ENCODE measurements at places on chromosomes 13 and 19.

DNA sequence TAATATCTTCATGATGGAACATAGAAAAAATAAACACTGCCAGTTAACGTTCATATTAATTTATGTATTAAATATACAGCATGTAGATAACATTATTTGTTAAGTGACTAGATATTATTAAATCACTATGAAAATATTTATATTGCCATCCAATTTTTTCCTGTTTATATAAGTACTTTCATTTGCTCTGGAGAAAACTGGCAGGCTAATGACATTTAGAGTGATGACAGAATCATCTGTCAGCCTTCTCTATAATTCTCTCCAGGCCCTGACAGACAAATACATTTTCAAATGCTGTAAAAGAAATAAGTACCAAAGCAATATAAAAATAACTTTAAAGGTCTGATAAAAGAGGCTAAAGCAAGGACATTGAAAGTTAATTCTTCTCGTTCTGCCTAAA, 2556.7 kb upstream of the PCDH20 start:
- no peak for DNase-seq

DNA sequence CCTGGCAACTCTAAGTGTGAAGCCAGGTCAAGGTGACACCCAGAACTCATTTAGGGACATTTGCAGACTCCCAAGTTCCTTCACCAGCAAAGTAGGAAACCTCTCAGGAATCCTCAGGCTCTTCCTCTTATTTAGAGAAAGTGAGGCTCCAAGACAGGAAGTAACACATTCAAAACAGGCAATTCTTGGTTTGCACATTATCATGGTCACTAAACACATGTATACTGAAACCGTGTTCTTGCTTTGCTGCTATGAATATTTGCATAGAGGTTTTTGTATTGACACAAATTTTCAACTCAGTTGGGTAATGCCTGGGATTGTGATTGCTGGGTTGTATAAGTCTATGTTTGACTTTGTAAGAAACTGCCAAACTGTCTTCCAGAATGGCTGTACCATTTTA, 13.2 kb upstream of the URI1 start:
- no peak for DNase-seq

- DNase-seq, result no peak
Observed at GRCh38 chr13:111919286-111919685, 147.7 kb upstream of the SOX1 start.

DNA sequence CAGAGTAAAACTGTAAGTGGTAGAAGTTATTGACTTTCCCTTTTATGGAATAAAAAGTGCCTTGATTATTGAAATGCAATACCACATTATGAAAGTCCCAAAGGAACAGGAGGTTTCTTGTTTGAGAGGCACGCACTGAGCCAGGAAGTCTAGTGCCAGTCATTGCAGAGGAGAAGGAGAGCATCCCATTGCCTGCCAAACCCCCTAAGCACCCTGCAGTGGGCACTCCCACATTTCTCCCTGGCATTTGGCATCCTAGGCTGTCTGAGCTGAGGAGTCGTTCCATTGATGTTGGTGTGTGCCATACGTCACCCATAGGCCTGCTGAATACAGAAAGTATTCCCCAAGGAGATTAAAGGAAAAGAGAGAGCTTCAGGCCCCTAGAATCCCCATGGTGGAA, 85.7 kb upstream of the MBNL2 start:
- DNase-seq, result no peak

- no peak for DNase-seq
Observed at GRCh38 chr13:24215126-24215525, 54.6 kb downstream of the SPATA13 start.

DNA sequence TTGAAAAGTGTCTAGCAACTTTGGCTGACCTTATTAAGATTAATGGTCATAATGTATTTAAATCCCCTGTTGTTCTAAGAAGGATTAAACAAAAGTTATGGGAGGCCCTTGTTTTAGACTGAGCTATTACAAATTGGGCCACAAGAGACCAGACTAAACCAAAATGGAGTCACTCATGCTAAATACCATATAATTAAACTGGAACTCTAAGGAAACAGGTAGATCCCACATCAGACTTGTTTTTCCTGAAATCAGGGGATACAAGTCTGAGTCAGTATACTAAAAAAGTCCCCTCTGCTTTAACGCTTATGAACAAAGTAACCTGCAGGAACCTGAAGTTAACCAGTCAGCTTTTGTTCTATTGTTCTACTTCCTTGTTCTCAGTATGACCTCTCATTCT, 305.9 kb upstream of the SGCG start:
- DNase-seq, result no peak

- no peak for DNase-seq
Observed at GRCh38 chr19:17327654-17328516, 6.8 kb downstream of the ANO8 start.

GRCh38 chr13:30355384-30355699, 48.0 kb upstream of the KATNAL1 start:
- DNase-seq, result no peak
